ENCODE measurements at places on chromosomes 3 and 15. TPM values are rescaled to one million over a fixed set of nuclear protein-coding genes. Genes with fewer than 3 reads are reported as not detected.

Gene PYGO1
- total RNA-seq, result 7.9 TPM

Gene CSPG5
- 1.1 TPM for total RNA-seq

Gene OSTN
- total RNA-seq, result not detected

Gene C3orf33
- 7.5 TPM for total RNA-seq

All from A549 treated with ZK216348 at 1 μM for 4 hours (cell line).